ENCODE measurements at places on chromosomes 5 and 9.

- no peak for DNase-seq
Measured at GRCh38 chr5:65779643-65780042, 57.6 kb downstream of the NLN start.

DNA sequence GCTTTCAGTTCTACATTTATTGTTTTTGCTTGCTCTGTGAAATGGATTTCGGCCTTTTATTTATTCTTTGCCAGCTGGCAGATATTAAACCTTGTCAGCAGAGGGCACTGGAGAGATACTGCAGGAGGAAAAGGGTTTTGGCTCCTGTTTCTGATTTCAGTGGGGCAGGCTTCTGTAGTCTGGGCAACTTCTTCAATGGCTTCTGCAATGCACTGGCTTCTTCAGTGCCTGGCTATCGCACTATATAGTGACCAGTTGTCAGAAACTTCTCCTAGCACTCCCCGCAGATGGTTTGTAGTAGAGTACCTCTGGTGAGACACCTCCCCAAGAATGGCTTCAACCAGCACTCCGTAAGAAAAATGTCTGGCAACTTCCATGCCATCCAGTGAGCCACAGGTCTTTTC lies 3.2 kb upstream of the NFX1 start:
- DNase-seq: peak; percentile 45

DNA sequence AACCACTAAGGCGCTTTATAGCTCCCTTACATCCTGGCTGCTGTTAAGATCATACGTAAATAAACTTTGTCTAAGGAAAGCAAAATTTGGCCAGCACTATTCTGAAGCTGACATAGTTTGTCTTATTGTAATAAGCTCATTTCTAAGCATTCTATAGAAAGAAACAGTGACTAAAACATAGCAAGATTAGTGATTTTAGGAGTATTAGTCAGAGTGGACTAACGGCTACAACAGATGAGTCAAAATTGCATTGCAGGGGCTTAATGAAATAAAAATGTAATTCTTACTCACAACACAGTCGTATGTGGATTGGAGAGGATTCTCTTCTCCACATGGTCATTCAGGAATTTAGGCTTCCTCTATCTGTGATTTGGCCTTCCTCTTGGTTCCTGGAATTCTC lies 347.6 kb downstream of the GADD45G start:
- no peak for DNase-seq

GRCh38 chr5:126031989-126032716 lies 391.1 kb upstream of the GRAMD2B start:
- DNase-seq: no peak

DNA sequence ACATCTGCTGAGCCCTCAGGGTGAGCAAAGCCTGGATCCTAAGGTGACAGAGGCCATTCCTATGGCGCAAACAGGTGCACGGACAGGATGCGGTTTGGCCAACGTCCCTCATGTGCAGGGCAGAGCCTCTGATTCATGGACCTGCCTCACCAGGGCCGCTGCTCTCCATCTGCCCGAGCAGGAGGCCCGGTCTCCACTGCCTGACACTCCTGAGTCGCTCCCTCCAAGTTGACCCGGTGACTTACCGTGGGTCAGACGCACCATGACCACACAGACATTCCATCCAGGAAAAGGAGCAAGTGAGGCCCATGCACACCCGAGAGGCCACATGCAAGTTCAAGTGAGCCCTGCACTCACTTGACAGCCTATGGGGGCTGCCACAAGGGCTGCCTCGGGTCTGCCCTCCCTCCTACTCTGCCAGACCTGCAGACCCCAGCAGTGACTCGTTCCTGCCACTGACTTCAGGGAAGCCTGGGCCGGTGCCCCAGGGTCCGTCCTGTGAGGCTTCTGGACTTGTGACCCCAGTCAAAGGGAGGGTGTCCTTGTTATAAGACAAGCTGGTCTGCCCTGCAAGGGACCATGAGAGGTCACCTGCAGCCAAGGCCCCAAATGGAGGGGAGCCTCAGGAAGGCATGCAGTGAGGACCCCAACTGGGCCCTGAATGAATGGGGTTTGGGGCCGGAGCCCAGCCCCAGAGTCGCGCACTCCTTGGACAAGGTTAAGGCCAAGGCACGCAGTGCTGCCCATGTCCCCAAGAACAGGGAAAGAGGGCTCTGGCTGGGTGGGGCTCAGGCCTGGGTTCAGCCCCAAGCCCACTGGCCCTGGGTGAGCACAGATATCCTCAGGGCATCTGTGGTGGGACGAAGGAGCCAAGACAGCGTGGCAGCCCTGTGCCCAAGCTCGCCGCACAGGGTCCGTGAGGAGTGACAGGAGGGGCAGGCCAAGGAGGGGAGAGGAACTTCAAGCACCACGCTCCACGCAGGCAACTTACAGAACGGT lies 10.1 kb downstream of the BRD3OS start:
- DNase-seq: no peak

DNA sequence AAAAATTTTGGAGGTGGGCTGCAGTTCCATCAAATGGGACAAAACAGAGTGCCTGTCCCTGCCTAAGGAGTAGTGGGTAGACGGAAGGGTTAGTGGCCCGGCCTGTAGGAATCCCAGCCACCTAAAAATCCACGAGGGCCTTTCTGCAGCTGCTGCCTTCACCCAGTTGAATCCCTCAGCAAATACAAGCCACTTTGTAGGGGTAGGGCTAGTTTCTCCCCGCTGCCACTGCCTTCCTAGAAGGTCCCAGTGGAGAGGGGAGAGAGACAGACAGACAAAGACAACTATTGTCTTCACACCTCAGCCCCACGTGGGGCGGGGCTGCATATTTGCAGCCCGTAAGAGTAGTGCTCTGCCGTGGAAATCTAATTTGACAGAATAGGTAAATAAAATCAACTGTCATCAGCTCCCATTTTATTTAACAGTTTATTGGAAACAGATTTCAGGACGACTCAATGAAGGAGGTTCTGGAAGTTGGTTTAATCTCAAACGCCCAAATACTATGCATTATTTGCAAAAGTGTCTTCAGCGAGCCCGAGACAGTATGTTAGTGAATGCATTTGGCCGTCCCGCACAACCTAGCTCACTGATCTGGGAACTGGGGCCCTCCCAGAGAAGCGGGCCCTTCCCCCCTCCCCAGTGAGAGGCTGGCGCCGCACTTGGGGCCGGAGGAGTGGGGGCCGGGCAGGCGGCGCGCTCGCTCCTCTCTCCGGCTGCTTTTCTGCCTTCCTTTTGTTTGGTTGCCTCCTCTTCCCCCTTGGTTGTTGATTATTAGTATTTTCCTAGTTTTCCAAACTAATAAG lies 67.6 kb upstream of the TBCA start:
- DNase-seq: no peak

DNA sequence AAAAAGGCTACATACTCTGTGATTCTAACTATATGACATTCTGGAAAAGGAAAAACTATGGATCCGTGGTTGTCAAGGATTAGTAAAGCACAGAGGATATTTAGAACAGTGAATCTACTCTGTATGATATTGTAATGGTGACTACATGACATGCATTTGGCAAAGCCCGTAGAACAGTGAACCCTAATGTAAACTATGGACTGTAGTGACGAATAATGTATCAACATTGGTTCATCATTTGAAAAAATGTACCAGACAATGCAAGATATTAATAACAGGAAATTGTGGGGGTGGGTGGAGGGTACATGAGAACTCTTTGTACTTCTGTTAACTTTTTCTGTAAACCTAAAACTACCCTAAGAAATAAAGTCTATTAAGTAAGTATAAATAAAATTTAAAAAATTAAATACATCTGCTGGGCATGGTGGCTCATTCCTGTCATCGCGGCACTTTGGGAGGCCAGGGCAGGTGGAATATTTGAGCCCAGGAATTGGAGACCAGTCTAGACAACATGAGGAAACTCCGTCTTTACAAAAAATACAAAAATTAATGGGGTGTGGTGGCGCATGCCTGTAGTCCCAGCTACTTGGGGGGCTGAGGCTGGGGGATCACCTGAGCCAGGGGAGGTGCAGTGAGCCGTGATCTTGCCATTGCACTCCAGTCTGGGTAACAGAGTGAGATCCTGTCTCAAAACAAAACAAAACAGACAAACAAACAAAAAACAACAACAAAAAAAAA lies 101.7 kb upstream of the TBC1D2 start:
- DNase-seq: no peak
